Activated T-cell treated with anti-CD3 and anti-CD28 coated beads, Interleukin-2, amount 50 U/mL, for 72 hours (primary cell): ENCODE measurements at places on chromosomes 2 and 18. TPM values are rescaled to one million over a fixed set of nuclear protein-coding genes. Genes with fewer than 3 reads are reported as not detected.

DNA sequence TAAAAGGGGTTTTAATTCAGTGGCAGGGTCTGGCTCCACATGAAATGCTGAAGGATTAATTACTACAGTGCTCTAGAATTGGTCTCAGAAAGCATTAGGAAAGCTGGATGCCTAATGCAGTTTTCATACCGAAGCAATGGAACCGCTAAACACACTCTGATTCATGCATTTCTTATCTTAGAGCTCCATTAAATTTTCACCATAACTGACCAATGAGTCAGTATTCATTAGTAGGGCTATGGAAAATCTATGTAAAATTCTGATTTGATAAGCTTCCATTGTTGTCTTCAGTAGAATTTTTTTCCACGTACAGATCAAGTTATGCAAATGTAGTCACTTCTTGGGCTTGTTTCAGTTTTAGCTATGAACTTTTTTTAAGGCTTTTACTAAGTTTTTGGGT lies 359.9 kb downstream of the ARHGAP15 start:
- DNase-seq = no peak

- no peak for DNase-seq
Measured at GRCh38 chr2:36445185-36445866, 89.7 kb downstream of the CRIM1 start.

DNA sequence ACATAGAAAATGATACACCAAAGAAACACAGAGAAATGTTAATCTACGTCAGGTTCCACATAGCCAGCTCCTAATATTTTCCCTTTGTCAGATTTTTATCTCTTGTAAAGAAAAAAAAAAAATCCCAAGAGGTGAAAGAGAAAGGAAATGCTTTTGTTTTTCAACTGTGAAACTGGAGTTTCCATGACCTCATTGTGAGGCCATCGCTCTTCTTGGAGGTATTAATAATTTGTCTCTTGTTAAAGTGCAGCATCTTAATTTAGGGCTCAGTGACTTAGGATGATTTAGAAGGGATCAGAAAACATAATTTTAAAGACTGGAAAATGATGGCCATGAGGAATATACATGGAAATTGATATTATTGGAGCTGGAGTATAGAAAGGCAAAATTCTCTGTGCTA lies 21.7 kb downstream of the ARHGAP28 start:
- no peak for DNase-seq

DNA sequence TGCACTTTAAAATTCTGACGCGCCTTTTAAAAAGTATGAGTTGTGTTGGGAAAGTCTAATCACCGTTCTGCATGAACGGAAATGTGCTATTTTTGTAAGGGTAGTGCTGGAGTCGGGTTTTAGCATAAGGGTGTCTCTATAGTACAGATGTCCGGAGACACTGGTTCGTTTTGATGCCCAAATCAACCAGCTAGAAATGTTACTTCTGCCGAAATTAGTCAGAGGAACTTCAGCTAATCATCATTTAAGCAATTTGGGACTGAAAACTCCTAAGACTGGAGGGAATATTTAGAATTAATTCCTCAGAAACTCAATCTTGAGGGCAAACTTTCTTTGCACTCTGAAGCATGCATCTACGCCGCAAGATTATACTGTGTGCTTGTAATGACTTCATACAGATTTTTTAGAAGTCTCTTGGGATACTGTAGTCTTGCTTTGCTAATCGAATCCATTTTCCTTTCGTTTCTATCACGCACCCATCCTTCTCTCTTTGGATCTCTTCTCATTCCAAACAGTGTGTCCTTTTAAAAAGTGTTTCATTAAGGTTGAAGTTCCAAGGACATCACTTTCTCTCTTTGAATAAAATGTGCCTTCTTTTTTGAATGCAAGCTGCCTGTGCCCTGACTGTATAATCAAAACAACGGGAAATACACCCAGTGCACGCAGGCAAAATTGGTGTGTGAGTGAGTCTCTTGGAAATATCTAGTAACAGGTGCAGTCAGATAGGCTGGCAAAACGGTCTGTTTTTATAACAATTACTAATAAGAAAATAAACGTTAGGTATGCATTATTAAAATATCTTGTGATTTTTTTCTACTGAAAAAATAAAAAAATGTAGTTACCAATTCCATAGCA lies 270.9 kb upstream of the TCF4 start:
- DNase-seq = no peak

FBXO48 gene
- 3.2 TPM for total RNA-seq

GRCh38 chr18:3115447-3116030 lies 102.6 kb upstream of the LPIN2 start:
- DNase-seq = no peak

- no peak for DNase-seq
Measured at GRCh38 chr2:138249207-138249606, 252.4 kb upstream of the SPOPL start.

CTAGE1 gene
- not detected for total RNA-seq

GRCh38 chr18:12283666-12284065 lies 24.4 kb upstream of the TUBB6 start:
- no peak for DNase-seq

DNA sequence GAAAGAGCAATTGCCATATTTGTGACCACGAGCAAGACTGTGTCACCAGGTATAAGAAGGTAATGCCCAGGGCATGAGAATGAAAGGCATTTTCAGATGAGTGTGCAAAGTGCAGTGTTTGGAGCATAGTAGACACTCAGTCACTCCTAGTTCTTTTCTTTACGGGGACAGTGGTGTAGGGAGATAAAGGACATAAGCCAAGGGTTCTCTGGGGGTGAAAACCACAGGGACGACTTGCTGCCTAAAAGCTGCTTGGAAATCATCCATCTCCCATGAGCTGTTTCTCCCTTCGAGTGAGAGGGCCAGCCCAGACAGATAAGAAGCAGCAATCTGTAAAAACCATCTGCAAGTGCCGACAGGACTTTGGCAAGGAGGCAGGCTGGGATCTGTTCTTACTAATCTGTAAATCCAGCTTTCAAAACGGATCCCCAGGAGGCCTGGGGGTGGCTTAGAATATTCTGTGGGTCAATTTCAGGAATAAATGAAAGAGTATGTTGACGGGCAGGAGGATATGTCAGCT lies 221.6 kb downstream of the LPIN1 start:
- no peak for DNase-seq

GRCh38 chr2:129056309-129056958 lies 737.8 kb upstream of the HS6ST1 start:
- no peak for DNase-seq

GRCh38 chr2:64401529-64401880 lies 52.5 kb upstream of the LGALSL start:
- no peak for DNase-seq

DNA sequence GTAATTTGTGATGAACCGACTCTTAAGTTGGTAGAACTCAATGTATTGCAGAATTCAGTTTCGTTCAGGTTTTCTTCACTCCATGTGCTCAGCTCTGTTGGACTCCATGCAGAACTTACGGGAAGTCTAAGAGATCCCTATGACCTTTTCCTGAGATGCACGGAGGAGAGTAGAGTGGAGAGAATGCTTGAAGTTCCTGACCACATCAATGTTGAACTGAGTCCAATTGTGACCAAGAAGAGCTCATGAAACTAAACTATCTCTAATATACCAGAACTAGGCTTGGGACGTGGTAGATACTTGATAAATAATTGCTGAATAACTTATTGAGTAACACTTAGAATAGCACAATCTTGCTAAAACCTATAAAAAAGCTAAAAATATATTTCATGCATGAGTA lies 47.2 kb downstream of the TMEM178A start:
- no peak for DNase-seq

- DNase-seq = no peak
Measured at GRCh38 chr2:166057370-166058164, 70.3 kb downstream of the SCN1A start.

DNA sequence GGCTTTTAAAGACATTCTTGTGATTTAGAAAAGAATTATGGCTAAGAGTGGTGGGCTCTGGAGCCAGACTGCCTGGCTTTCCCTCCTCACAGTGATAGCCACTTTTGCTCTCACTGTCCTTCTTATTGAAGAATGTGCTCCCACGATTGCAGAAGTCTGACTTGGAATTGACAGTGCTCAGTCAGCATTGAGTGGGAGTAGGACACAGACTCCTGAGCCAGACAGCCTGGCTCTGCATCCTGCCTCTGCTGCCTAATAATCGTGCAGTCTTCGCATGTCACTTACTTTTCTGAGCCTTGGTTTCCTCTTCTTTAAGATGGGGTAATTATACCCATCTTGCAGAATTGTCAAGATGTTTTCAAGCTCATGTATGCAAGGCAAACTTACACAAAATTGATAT lies 23.3 kb downstream of the SPATS2L start:
- no peak for DNase-seq

GRCh38 chr2:140643761-140644187 lies 1487.0 kb downstream of the LRP1B start:
- no peak for DNase-seq

GRCh38 chr2:206840999-206841398 lies 75.6 kb downstream of the FASTKD2 start:
- no peak for DNase-seq

- DNase-seq = no peak
Measured at GRCh38 chr2:96111823-96112500, 4.4 kb downstream of the ADRA2B start.

NHEJ1 gene
- total RNA-seq = 21.1 TPM
